Regular cardiac myocyte (primary cell): ENCODE measurements at places on chromosomes 6 and 20. TPM values are rescaled to one million over a fixed set of nuclear protein-coding genes. Genes with fewer than 3 reads are reported as not detected.

The IGF2R gene
- total RNA-seq: 131 and 197 TPM in 2 replicates

The NXT1 gene
- total RNA-seq: 17.5 and 36.6 TPM in 2 replicates

The PLG gene
- 0.28 TPM in 1 of 2 replicates, not detected in the other for total RNA-seq

The VSX1 gene
- total RNA-seq: not detected in 2 replicates

The BCKDHB gene
- total RNA-seq: 10.1 and 11.1 TPM in 2 replicates
